ENCODE measurements at places on chromosomes 12 and 14. TPM values are rescaled to one million over a fixed set of nuclear protein-coding genes. Genes with fewer than 3 reads are reported as not detected.

Gene ASB2
- polyA plus RNA-seq = 0.35 TPM

Gene BEGAIN
- 2.6 TPM for polyA plus RNA-seq

Gene NCAPD2
- polyA plus RNA-seq = 58.3 TPM

Gene PSMD9
- 58.6 TPM for polyA plus RNA-seq

Gene ESYT1
- 82.4 TPM for polyA plus RNA-seq

Gene OVCH1
- polyA plus RNA-seq = 0.49 TPM

Gene MLXIP
- 28.4 TPM for polyA plus RNA-seq

Gene NOVA1
- 26.2 TPM for polyA plus RNA-seq

Gene ACOT6
- not detected for polyA plus RNA-seq

Data from right renal pelvis (tissue), 4 donors.